NCI-H1417 (cell line): ENCODE measurements at places on chromosomes 4 and X.

DNA sequence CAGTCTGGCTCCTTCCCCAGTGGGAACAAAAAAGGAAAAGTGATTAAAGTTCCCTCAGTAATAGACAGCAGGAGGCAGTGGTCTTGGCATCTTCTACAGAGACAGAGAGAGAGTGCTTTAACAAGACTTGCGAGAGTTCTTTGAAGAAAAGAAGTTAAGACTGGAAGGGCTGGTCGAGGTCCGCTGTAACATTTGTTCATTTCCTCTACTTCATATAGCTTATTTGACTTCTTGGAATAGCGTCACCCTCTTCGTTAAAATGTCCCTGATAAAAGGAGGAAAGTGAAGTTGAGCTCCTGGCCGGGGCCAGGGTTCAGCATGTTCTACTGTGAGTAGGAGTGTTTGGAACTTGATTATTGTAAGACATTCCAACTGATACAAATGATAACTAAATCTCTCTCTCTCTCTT, 179.8 kb downstream of the SLIT2 start:
- no peak for DNase-seq

DNA sequence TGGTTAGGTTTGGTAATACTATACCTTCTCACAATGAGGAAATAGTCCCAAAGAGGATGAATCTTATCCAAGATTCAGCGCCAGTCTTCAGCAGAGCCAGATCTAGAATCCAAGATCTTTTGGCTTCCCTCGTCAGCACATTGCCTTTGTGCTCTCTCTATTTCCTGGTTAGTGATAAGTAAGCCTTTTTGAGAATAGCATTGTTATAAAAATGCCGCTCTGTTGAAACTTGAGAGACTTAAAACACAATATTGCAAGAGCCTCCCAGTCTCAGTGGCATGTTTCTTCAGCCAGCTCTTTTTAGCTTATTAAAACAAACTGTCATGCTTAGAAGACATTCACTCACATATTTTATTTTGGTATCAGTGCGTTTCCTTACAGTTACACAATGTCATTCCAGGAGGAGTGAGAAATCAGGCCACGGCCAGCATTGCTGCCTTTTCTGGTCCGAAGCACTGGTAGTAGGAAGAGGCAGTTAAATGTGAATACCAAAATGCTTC, 141.4 kb downstream of the KLHL8 start:
- no peak for DNase-seq

DNA sequence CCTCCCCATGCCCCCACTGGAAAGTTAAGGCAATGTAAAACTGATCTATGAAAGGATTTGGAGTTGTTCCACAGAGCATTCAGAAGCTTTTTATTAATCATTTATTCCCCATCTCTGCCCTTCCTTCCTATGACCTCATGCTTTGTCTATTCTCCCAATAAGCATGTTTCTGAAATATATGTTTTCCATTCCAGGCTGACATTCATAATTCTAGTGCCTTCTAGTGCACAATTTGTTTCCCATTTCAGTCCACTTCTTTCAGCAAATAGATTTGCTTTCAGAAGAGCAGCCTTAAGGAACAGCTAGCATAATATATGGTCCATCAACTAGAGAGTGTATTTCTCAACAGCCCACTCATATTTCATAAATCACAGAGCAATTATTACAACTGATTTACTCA, 77.1 kb upstream of the ATXN3L start:
- DNase-seq: no peak

DNA sequence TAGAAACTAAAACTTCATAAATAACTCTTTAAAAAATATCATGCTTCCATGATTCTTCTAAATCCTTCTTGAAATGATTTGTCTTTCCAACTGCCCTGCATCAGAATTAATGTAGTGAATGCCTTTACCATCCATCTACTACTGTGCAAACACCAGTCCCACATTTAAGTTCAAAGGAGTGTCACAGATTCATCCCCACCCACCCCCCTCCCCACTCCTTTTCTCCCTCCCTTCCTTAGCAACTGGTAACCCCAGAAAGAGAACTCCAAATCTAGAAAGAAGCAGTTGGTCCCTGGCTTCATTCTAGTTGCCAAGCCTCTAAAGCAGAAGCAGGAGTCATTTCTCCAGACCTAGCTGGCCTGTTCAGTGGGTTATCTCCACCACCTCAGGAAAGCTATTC, at the start of gene PRR32:
Gene PRR32, plus strand, starts transcription at position 301 of the 400 bp plus-strand sequence. CDS start 115 bp downstream, outside the sequence.
- DNase-seq: no peak

DNA sequence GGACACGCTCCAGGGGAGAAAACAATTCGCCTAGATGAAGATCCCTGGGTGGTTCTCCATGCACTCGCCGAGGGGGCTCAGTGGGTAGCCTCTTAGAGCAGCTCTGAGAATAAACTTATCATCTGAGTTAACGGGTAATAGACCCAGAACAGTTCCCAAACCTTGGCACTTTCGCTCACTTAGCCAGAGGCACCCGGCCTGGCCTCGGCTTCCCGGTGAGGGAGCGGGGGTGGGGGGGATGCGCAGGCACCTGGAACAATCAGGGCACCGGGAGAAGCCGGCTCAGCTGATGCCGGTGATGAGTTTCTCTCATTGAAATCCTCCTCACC, 405 bp upstream of the ZAR1 start:
- no peak for DNase-seq
